ENCODE measurements at places on chromosomes 16 and 17.
A peak's percentile ranks its signal among the peaks of the same experiment; 100 is the strongest.

GRCh38 chr17:6147042-6147441 lies 76.9 kb downstream of the WSCD1 start:
- no peaks in the 10 kb centered on the region for H3K4me1 ChIP-seq
- H3K4me3 ChIP-seq: no peak overlapping the region
- no peaks in the 10 kb centered on the region for H3K36me3 ChIP-seq
- H3K27ac ChIP-seq: no peak overlapping the region

GRCh38 chr16:79628988-79629387 lies 28.5 kb upstream of the MAF start:
- no peak for DNase-seq
- no peak overlapping the region for H3K27ac ChIP-seq
- no peak overlapping the region for H3K4me3 ChIP-seq
- H3K27me3 ChIP-seq: no peaks in the 10 kb centered on the region
- H3K4me1 ChIP-seq: no peaks in the 10 kb centered on the region
- no peaks in the 10 kb centered on the region for H3K36me3 ChIP-seq

DNA sequence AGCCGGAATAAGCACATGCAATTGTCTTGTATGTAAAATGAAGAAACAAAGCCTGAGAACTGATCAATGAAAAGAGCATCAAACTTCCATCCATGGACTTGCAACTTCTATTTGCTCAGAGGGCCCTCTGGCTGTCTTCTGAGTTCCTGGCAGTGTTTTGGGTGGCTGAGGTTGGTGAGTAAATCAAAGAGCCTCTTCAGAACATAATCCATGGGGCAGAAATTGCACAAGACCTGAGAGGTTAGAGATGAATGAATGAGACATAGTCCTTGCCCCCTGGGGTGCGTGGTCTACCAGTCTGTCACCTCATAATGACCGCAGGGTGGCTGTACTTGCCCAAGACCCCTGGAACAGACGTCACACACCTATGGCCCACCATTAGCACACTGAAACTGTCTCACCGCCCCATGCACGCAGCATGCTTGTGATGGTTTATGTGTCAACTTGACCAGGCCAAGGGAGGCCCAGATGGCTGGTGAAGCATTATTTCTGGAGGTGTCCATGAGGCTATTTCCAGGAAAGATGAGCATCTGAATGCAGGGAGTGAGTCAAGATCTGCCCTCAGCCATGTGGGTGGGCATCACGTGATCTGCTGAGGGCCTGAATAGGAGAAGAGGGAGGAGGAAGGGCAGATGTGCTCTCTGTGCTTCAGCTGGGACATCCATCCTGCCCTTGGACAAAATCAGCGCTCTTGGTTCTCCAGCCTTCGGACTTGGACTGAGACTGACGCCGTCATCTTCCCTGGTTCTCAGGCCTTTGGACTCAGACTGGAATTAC lies 8.3 kb downstream of the PIK3R6 start:
- no peak for DNase-seq
- peaks cover 58% of the 10 kb centered on the region for H3K4me1 ChIP-seq
- no peak overlapping the region for H3K27ac ChIP-seq

DNA sequence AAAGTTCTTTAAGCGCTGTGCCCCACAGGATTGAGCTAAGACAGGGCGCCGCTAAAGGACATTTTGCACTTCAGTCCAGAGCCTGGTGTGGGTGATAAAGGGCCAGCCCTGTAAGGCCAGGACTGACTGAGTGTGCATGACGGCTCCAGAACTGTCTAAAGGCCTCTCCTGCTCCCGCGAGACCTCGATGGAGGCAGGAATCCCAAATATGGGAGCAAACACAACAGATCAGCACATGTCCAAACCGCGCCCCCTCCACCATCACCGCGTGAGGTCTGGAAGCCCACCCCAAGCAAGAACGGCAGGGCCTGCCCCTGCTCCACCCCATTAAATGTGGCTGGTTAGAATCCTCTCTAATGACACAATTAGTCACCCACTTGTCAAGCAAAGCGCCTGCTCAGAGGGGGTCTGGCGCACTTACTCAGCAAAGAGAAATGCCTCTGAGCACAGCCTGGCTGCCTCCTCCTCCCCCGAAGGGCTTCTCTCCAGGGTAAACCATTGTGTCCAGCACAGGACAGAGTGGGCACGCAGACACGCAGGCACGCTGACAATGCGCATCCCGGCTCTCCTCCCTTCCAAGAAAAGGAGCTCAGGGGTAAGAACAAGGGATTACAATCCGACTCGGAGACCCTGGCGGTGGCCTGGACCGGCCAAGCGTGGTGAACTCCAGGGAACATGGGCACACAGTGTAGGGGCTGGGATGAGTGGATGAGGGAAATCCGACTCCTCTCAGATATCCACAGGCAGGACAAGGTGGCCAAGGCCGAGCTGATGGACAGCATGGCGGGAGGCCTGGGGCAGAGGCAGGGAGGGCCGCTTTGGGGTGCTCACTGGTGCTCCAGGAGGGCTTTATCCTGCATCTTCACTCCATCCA lies 1.5 kb downstream of the MXRA7 start:
- peaks cover 1% of the 10 kb centered on the region for H3K36me3 ChIP-seq
- peaks cover 11% of the 10 kb centered on the region for H3K4me1 ChIP-seq
- H3K4me3 ChIP-seq: peak overlapping the region; percentile 35

GRCh38 chr17:78044280-78044835 lies 84.2 kb downstream of the TMC6 start:
- no peak overlapping the region for H3K4me3 ChIP-seq
- no peaks in the 10 kb centered on the region for H3K4me1 ChIP-seq
- no peaks in the 10 kb centered on the region for H3K27me3 ChIP-seq
- no peak overlapping the region for H3K27ac ChIP-seq
- peaks cover 88% of the 10 kb centered on the region for H3K36me3 ChIP-seq

- H3K36me3 ChIP-seq: no peaks in the 10 kb centered on the region
- no peak for DNase-seq
- peaks cover 16% of the 10 kb centered on the region for H3K4me1 ChIP-seq
- H3K27ac ChIP-seq: no peak overlapping the region
Measured at GRCh38 chr16:90020260-90020837, 1.1 kb upstream of the DBNDD1 start.

- H3K4me3 ChIP-seq: no peak overlapping the region
- no peak overlapping the region for H3K27ac ChIP-seq
- DNase-seq: no peak
- no peaks in the 10 kb centered on the region for H3K36me3 ChIP-seq
Measured at GRCh38 chr16:28604186-28604565, 5.7 kb downstream of the SULT1A1 start.
